Upper lobe of right lung (tissue), 1 donor: ENCODE measurements at places on chromosomes 1 and 21.

DNA sequence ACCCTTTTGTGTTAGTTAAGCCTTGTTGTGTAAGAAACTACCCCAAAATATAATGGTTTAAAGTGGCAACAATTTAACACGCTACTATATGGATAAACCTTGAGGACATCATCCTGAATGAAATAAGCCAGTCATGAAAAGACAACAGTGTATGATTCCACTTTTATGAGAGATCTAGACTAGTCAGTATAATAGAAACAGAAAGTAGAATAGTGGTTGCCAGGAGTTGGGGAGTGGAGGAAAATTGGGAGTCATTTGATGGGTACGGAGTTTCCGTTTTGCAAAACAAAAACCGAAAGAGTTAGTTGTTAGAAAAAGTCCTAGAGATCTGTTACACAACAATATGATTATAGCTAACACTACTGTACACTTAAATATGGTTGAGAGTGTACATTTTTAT lies 16.0 kb upstream of the CHIA start:
- no peaks in the 10 kb centered on the region for H3K4me1 ChIP-seq
- DNase-seq = no peak
- H3K27ac ChIP-seq = no peak overlapping the region

DNA sequence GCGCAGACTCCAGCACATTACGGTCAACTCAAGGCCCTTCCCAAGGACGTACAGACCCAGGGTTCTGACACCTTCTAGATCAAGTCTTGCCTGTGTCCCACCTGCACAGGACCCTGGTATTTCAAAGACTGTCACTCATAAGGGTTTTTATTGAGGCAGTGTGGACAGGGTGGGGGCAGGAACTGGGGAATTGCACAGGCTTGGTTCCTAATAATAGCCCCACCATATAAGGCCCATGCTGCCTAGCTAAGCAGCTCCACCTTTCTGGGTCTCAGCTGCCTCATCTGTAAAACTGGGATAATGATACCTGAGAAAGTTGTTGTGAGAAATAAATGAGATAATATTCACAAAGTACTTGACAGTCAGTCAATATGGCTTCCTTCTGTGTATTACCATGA lies 55.3 kb upstream of the PUM1 start:
- DNase-seq = no peak
- no peak overlapping the region for H3K4me3 ChIP-seq
- no peaks in the 10 kb centered on the region for H3K4me1 ChIP-seq
- H3K36me3 ChIP-seq = no peaks in the 10 kb centered on the region
- no peak overlapping the region for H3K27ac ChIP-seq

GRCh38 chr21:37927711-37928110 lies 11.5 kb upstream of the KCNJ6 start:
- H3K36me3 ChIP-seq = no peaks in the 10 kb centered on the region
- no peaks in the 10 kb centered on the region for H3K4me1 ChIP-seq
- H3K4me3 ChIP-seq = no peak overlapping the region
- no peaks in the 10 kb centered on the region for H3K27me3 ChIP-seq

- H3K36me3 ChIP-seq = no peaks in the 10 kb centered on the region
- H3K4me3 ChIP-seq = peak overlapping the region; percentile 64
- peak overlapping the region; percentile 87 for H3K27ac ChIP-seq
- H3K4me1 ChIP-seq = peaks cover 33% of the 10 kb centered on the region
Measured at GRCh38 chr1:155125946-155126555, 1.6 kb upstream of the EFNA1 start.

DNA sequence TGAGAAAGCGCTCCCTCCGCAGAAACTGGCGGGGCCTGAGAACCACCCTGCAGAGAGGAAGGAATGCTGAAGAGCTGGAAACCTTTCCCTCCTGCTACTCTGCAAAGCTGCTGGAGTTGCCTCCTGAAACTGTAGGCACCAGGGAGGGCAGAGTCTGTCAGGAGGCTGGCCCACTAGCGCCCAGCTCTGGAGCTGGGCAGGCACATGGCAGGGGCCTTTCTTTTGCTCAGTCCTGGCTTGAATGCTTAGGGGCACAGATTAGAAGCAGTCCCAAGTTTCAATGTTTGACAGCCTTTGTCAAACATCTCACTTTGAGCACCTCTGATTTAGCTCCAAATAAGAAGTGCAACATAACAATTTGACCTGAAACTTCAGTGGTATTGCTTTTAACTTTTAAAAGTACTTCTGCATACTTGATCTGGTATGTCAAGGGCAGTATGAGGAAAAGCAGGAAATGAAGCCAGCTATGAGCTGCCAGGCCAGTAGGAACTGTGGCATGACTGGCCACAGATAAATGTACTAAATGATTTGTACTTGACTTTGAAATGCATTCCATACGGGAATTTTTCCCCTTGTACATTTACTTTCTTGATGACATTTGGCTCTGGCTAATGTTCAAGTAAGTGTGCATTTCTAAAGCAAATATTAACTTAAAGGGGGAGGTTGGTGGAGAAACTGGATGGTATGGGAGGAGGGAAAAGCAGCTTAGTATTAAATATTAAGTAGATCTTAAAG lies 7.2 kb downstream of the C1orf116 start:
- H3K27ac ChIP-seq = peak overlapping the region; percentile 81
- no peaks in the 10 kb centered on the region for H3K36me3 ChIP-seq
- H3K4me1 ChIP-seq = peaks cover 26% of the 10 kb centered on the region
- DNase-seq = peak; percentile 74
- H3K27me3 ChIP-seq = no peaks in the 10 kb centered on the region
- no peak overlapping the region for H3K4me3 ChIP-seq

DNA sequence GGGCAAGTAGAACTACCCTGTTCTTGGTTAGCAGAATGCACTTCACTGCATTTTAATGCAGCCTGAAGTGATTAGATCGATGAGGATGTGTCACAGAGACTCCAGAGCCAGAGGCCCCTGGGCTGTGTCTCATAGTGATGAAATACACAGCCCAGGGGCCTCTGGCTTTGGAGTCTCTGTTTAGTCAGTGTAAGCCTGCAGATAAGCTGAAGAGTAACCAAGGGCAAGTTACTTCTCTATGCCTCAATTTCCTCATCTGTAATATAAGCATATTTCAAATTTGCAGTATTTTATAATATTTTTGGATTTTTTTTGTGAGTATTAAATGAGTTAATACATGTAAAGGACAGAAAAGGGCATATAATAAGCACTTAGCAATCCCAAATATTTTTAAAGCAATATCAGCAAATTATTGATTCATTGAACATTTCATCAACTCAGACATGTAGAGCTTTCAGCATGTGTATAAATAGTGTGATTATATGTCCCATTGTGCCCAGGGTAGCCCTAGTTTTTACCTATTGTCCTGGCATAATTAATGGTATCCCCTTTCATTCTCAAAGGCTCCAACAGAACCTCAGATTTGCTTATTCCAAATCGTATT lies 23.6 kb upstream of the APOBEC4 start:
- H3K4me3 ChIP-seq = no peak overlapping the region
- no peaks in the 10 kb centered on the region for H3K27me3 ChIP-seq
- DNase-seq = no peak
- H3K36me3 ChIP-seq = no peaks in the 10 kb centered on the region
- H3K4me1 ChIP-seq = no peaks in the 10 kb centered on the region

- H3K4me3 ChIP-seq = no peak overlapping the region
- no peak overlapping the region for H3K27ac ChIP-seq
- no peaks in the 10 kb centered on the region for H3K36me3 ChIP-seq
- no peaks in the 10 kb centered on the region for H3K4me1 ChIP-seq
- H3K27me3 ChIP-seq = peaks cover 4% of the 10 kb centered on the region
Measured at GRCh38 chr1:48115835-48116234, 106.7 kb upstream of the SLC5A9 start.

DNA sequence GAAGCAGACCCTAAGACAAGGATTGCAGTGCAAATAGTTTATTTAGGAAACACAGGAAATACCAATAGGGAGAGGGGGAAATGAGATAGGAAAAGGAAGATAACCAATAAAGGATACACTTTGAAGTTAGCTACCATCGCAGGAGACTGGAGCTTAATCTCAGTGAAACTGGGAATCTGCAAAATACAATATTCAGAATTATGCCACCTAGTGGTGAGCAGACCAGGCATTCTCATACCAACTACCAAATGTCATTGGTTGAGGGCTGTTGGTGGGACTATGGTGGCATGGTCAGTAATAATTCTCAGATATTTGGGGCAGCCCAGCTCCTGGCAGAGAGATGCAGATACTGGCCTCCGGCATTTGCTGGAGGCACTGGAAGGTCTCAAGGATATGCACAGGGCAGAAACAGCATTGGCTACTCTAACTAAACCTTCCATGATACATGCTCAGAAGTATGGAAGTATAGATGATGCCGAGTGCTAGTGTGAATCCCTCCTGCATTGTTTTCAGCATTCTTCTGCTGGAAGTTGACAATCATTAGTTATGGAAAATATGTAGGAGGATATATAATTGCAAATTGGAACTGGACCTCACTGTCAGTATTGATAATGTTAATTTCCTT lies 11.8 kb upstream of the ZFP69B start:
- DNase-seq = no peak
- H3K27me3 ChIP-seq = no peaks in the 10 kb centered on the region
- no peak overlapping the region for H3K27ac ChIP-seq
- H3K4me3 ChIP-seq = no peak overlapping the region
- H3K4me1 ChIP-seq = no peaks in the 10 kb centered on the region
- no peaks in the 10 kb centered on the region for H3K36me3 ChIP-seq

- no peaks in the 10 kb centered on the region for H3K36me3 ChIP-seq
- H3K27ac ChIP-seq = no peak overlapping the region
Measured at GRCh38 chr1:182679684-182680083, 4.7 kb downstream of the RGS8 start.

DNA sequence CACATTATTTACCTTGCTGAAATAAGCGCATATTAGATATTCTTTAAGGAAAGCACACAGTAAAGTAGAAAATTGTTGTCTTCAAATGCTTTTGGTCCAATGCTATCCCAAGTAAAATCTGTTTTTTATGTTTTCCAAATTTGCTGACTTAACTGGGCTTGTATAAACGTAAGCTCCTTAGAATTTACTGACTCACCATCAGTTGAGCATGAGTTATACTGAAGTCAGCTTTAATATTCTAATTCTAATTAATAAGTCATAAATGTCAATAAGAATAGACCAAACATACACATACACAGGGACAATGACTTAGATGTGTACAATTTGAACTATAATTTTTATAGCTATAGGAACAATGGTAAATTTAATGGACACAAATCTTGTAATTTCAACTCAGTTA lies 319.2 kb downstream of the TPR start:
- H3K27me3 ChIP-seq = no peaks in the 10 kb centered on the region
- H3K27ac ChIP-seq = no peak overlapping the region
- no peak overlapping the region for H3K4me3 ChIP-seq
- peaks cover 5% of the 10 kb centered on the region for H3K36me3 ChIP-seq
- no peak for DNase-seq
- H3K4me1 ChIP-seq = peaks cover 18% of the 10 kb centered on the region

GRCh38 chr1:188154196-188154595 lies 1325.4 kb downstream of the PLA2G4A start:
- H3K27ac ChIP-seq = no peak overlapping the region
- no peaks in the 10 kb centered on the region for H3K4me1 ChIP-seq
- H3K27me3 ChIP-seq = no peaks in the 10 kb centered on the region
- H3K4me3 ChIP-seq = no peak overlapping the region
- no peaks in the 10 kb centered on the region for H3K36me3 ChIP-seq

- no peak overlapping the region for H3K4me3 ChIP-seq
- no peaks in the 10 kb centered on the region for H3K27me3 ChIP-seq
- DNase-seq = no peak
- peaks cover 9% of the 10 kb centered on the region for H3K4me1 ChIP-seq
Measured at GRCh38 chr1:202834771-202835547, 24.2 kb downstream of the PCAT6 start.

GRCh38 chr1:245062741-245063305 lies 92.0 kb upstream of the KIF26B start:
- no peaks in the 10 kb centered on the region for H3K36me3 ChIP-seq
- H3K4me3 ChIP-seq = no peak overlapping the region
- no peaks in the 10 kb centered on the region for H3K4me1 ChIP-seq
- no peaks in the 10 kb centered on the region for H3K27me3 ChIP-seq
- H3K27ac ChIP-seq = no peak overlapping the region
- no peak for DNase-seq

DNA sequence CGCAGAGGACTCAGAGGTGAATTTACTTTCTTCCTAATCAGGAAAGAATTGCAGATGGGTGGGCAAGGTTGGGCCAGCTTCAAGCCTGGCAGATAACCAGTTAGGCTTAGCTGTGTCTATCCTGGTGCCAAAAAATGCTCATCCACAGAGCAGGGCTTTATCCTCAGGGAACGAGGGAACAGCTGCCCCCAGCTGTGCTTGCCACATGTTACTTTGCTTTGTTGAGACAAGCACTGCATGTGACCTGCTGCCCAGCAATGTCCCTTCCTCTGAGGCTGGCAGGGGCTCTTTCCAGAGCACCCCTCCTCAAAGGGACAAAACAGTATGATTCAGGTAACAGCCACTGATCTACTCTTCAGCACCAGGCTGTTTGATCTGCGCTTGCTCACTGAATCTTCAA lies 505.1 kb upstream of the USP24 start:
- no peaks in the 10 kb centered on the region for H3K36me3 ChIP-seq
- H3K27ac ChIP-seq = peak overlapping the region; percentile 55
- peaks cover 30% of the 10 kb centered on the region for H3K4me1 ChIP-seq
- no peak overlapping the region for H3K4me3 ChIP-seq
- DNase-seq = peak; percentile 71

DNA sequence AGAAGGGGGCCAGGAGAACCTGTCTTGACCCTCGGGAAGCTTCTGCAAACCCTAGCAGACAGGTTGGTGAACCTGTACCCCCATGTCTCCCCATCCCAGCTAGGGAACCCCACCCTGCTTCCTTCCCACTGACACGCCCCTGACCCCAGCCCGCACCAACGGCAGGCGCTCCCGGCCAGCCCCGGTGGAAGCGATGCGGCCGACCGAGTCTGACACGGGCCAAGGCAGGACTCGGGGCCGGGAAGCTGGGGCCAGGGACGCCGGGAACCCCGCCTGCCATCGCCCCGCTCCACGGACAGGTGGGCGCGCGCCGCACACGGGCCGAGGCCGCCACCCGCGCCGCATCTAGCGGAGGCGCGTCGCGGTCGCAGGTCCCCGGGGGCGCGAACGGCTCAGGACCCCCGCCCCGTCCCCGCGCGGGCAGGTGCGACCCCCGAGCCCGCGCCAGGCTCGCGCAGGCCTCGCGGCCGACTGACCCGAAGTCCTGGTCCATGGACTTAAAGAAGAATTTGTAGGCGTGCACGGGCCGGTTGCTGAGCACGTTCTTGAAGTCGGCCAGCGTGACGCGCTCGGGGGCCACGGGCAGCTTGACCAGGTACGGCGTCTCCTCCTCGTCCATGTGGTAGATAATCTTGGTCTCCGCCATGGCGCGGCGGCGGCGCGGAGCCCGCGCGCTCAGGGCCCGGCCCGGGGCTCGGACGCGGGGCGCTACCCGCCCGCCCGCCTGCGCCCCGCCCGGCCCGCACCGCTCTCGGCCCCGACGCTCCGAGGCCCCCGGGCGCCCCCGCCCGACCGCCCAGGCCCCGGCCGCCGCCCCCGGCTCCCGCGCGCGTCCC lies 580 bp downstream of the DVL1 start:
- H3K4me1 ChIP-seq = peaks cover 38% of the 10 kb centered on the region
- no peak for DNase-seq
- peak overlapping the region; percentile 58 for H3K4me3 ChIP-seq
- peaks cover 6% of the 10 kb centered on the region for H3K27me3 ChIP-seq
